ENCODE measurements at places on chromosomes 6 and 20.

GRCh38 chr20:6663104-6663503 lies 104.4 kb upstream of the BMP2 start:
- no peak for DNase-seq

- no peak for DNase-seq
Observed at GRCh38 chr6:82374516-82374915, 10.9 kb downstream of the TPBG start.

GRCh38 chr20:51697096-51697826 lies 70.9 kb downstream of the ATP9A start:
- no peak for DNase-seq

DNA sequence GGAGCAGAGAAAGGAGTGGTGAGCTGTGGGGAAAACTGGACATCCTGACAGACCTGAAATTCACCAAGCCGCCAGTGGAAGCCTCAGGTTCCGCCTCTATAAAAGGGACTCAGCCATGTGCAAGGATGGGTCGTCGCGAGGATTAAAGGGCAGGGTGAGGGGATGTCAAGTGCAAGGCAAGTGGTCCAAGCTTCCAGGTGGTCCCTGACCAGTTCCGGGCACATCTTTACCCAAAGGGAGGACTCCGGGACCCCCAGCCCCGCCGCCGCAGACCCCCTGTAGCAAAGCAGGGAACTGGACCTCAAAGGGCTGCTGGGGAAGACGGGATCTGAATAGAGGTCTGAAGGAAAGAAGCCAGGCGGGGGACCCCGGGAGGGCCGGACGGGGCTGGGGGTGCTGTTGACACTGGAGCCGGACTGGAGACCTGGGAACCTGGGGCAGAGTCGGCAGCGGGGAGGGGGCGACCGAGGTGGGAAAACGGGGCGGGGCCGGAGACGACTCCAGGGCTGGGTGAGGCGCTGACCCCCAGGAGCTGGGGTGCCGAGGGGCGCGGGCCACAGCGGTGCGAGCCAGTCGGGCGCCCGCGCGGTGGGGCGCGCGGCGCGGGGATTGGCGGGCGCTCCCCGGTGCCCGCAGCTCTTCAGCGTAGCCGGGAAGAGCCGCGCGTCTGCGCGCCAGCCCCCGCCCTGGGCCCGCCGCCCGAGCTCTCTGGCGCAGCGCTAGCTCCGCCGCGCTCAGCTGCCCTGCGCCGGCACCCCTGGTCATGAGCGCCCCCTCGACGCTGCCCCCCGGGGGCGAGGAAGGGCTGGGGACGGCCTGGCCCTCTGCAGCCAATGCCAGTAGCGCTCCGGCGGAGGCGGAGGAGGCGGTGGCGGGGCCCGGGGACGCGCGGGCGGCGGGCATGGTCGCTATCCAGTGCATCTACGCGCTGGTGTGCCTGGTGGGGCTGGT lies at the start of gene SSTR4:
SSTR4 (plus strand) TSS at position 592 of the 951 bp plus-strand sequence; CDS start at position 764, 172 bp downstream.
- DNase-seq, result no peak

DNA sequence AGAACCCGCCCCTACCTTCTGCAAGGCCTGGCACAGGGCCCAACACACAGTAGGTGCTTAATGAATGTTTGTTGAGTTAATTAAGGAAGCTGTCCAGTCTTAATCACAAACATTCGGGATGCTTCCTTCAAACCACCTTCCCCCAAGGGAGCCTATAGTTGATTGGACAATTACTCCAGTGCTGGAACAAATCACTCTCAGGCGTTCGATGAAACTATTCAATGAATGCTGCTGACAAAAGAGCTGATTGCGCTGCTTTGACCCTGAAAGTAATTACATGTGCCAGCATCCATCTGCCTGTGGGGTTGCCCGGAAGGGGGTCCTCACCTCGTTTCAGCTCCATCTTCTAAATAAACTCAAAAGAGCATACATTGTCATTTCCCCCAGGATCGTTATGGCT lies 112.0 kb upstream of the SRSF6 start:
- DNase-seq, result no peak

DNA sequence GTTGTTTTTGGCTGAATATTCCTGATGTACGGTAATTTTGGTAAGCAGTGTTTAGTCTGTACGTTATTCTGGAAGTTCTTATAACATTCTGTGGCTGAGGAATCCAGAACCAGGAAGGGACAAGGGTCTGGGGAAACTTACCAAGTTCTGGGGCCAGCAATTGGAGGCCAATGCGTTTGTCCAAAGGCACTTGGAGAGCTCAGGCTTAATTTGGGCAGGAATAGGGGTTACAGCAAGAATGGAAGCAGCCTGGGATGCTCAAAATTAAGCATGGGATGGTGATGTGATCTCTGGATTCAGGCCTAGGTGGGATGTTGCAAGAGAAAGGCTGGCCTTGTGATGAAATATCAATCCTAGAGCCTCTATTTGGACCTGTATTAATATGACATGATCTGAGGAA lies 235.2 kb upstream of the NOX3 start:
- DNase-seq, result no peak

- DNase-seq, result no peak
Observed at GRCh38 chr6:31919624-31920303, 7.8 kb upstream of the C2 start.

DNA sequence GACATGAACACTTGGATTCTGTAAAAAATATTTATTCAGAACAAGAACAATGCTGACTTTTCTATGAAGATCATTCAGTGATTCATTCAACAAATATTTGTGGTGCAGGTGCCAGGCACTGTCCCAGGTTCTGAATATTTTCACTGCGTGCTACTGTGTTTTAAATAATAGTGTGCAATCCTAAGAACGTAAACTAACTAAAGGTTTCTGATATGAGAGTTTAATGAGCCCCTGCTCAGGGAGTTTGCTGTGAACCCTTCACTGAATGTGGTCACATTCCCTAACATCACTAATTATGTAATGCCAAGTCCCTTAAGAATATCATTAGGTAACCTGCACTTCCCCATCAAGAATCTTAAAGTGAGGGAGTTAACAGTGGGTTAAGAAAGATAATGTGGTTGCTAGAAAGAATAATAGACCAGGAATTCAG lies 1.7 kb upstream of the TMEM170B start:
- no peak for DNase-seq

Measured in hematopoietic multipotent progenitor cell treated with erythropoietin and hydrocortisone succinate and interleukin-3 and kit ligand, for 8 days (in vitro differentiated cells).